Stimulated activated CD4-positive, alpha-beta T cell treated with anti-CD3 and anti-CD28 coated beads, Interleukin-12 subunit alpha, Interleukin-12 subunit beta, amount 100 ng/mL, for 48 hours (primary cell): ENCODE measurements at places on chromosomes 5 and 9.

DNA sequence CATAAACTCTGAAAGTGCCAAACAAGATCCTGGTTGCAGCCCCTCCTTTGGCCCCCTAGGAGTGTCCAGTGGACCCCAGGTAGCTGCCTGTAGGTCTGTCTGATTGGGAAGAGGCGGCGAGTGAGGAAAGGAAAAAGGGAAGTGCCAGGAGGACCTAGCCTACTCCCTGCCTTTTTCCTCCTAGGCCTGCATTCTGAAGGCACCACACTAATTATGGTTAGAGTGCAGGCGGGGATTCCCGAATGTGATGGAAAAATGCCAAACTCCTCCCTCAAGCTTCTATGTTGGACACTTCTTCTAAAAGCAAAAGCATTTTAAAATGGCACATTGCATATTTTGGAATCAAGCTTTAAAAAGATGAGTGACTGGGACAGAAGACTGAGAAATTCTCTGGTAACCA lies 83.2 kb upstream of the SMIM15 start:
- DNase-seq: no peak

DNA sequence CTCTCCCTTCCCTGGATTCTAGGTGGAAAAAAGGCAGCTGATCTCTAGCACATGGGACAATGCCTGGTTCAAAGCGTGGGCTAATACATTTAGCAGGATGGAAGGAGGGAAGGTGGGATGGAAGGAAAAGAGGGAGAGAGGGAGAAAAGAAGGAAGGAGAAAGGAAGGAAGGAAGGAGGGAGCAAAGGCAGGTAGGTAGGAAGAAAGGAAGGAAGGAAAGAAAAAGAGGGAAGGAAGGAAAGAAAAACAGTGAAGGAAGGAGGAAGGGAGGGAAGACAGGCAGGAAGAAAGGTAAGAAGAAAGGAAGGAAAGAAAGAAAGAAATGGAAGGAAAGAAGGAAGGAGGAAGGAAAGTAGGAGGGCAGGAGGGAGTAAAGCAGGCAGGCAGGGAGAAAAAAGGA lies 12.2 kb upstream of the PALM2AKAP2 start:
- no peak for DNase-seq

DNA sequence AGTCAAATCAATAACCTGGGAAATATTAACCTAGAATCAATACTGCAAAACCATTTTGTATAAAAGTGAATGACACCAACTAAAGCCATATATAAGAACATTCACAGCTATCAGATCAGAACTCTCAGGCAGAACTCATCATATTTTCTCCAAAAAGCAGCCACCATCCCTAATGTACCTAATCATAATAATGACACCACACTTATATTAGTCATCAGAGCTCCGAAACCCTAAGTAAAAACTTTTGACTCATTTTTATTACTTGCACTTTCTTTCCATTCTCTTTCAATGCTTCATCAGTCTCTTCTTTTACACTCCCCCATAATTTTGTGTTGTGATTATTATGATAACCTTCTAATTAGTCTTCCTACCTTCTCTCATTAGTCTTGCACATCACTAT lies 45.3 kb downstream of the INSL6 start:
- DNase-seq: no peak

DNA sequence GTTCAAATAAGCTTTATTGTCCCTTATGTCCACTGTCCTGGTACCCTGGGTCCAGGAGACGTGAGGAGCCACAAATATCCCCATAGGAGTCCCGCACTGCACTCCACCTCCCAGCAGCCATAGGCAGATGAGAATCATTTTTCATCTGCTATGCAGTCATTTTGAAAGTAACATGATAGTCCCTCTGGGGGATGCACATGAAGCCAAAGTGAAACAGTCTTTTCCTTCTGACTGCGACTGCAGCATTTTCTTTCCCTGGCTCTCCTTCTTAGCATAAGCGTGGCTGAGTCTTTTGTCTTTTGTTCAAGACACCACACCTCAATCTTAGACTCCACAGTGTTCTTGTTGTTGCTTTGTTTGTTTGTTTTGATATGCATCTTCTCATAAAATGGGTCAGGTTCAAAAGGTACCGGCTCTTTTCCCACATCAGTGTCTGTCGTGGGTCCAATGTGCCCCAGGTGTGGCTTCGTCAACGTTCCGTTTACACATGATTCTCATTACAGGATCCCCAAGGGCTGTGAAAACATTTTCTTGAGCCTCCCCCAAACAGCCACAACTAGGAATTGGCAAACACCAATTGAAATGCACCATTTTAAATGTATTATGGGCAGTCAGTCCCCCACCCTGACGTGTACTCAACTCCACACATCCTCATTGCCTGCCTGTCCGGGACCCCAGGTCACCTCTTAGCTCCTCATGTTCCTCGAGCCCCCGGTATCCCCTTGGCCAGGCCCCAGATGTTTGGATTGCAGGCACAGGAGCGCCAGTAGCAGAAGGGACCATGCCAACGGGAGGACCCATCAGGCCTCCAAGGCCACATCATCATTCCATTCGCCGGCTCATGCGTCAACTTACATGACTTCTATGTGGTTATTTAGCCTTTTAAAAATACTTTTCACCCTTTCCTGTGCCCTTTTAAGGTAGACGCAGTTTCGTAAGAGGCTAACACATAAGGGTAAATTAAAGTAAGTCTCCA lies 237.8 kb upstream of the DAPK1 start:
- DNase-seq: no peak

- no peak for DNase-seq
These were observed 22.9 kb upstream of the HMGCS1 start for GRCh38 chr5:43336159-43336558.

DNA sequence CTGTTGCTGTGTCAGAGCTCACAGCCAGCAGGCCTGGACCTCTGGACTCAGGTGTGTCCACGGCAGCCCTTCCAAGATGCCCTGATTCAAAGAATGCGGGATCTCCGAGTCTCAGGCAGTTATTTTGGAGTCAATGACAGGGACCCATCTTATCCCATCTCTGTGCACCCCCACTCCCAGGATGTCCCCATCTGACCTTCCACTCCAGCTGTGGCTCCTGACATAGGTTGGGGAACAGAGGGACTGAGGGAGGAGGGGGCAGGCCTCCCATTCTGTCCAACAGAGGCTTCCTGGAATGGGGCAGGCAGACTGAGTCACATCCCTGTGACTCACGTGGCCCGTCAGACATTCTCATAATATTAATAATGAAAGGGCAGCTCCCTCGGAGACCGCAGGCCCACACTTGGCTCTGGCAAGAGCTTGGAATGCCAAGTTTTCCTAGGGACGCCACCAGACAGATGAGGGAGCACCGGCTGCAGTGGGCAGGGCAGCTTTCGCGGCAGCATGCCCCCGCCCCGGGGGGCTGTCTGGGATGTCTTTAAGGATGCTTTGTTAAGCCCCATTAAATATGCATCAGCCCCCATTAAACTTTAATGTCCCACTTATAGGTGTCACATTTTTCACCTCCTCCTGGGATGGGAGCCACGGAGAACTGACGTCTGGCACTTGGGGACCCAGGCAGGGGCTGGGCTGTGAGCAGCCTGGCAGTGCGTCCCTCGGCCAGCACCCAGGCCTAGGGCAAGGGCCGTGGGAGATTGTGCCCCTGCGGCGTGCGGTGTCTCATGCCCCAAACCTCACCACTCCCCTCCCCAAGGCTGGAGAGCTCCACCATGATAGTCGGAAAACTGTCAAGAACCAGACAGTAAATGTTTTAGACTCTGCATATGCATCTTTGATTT lies 23.6 kb upstream of the FIBCD1 start:
- DNase-seq: no peak

GRCh38 chr5:10854506-10855277 lies 93.7 kb upstream of the DAP start:
- no peak for DNase-seq
